Stimulated activated CD4-positive, alpha-beta T cell treated with anti-CD3 and anti-CD28 coated beads, TNF-alpha, amount 100 ng/mL, for 1 hour (primary cell): ENCODE measurements at places on chromosomes 12 and 14.

DNA sequence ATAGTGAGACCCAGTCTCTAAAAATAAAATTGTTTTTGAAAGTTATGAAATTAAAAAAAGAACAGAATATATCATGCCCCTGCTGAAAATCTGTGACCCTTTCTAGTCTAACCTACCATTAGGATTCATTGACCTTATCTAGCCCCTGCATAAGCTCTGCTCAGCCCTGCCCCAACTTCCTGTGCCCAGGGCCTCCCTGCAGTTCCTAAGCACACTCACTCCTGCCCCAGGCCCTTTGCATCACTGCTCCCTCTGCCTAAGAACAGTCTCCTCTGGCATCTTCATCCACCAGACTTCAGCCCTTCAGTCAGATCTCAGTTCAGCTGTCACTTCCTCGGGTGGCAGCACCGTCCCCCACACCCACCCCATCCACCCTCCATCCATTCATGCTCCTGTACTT lies 55.4 kb downstream of the SCARB1 start:
- DNase-seq = no peak

GRCh38 chr14:37625597-37626595 lies 30.5 kb downstream of the TTC6 start:
- DNase-seq = no peak

- no peak for DNase-seq
These were observed 102.6 kb upstream of the RFX4 start for GRCh38 chr12:106480251-106480650.

GRCh38 chr12:69881771-69882170 lies 56.7 kb downstream of the MYRFL start:
- no peak for DNase-seq

DNA sequence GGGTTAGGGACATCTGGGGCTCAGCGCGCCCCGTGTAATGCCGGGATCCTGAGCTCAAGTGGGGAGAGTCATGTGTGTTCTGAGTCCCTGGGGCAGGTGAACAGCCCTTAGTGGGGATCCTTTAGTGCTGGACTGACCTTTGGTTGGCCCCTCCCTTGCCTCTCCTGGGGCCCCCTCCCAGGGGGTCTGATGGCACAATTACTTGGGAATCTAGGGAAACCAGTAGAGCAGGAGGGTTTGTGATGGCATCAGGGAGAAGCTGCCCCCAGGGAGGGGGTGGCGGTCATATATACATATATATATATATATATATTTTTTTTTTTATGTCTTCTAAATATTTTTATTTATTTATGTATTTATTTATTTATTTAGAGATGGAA lies at the start of gene MORN3:
MORN3 (minus strand) TSS at position 134 of the 380 bp plus-strand sequence. CDS start 171 bp downstream, outside the sequence.
- no peak for DNase-seq

GRCh38 chr12:84986586-84986985 lies 49.5 kb downstream of the TSPAN19 start:
- DNase-seq = no peak
